ENCODE measurements at places on chromosomes 1 and 21.

DNA sequence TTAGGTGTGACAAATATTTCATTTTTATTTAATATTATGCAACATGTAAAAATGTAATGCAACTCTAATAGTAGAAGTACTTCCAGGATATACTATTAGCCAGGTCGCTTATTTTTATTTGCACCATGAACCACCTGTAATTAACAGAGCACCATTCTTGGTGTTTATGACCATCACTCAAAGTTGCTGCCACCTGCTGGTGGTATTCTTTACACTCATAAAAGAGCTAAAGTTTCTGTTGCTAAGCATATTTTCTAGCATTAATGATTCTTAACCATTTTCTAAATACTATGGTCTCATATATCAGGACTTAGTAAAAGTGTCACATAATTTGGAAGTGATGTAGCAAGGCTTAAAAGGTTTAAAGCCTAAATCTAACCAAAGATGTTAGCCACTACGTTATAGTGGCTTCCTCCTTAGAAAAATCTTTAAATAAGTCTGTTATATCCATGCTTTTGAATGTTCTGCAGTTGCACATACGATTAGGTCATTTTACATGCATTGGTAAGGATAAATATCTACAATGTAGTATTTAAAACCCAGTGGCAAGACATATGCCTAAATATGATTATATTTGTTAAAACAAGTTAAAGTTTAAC is 244.5 kb downstream of the NEGR1 start:
- DNase-seq, result peak; percentile 53

GRCh38 chr1:37037690-37038089 is 3.4 kb upstream of the GRIK3 start:
- peak; percentile 54 for DNase-seq

- no peak for DNase-seq
Measured at GRCh38 chr1:150173141-150173585, 23.4 kb downstream of the PLEKHO1 start.

GRCh38 chr1:178798232-178798861 is 72.5 kb downstream of the ANGPTL1 start:
- DNase-seq, result no peak

- no peak for DNase-seq
Measured at GRCh38 chr1:164834641-164835040, 275.7 kb downstream of the PBX1 start.

DNA sequence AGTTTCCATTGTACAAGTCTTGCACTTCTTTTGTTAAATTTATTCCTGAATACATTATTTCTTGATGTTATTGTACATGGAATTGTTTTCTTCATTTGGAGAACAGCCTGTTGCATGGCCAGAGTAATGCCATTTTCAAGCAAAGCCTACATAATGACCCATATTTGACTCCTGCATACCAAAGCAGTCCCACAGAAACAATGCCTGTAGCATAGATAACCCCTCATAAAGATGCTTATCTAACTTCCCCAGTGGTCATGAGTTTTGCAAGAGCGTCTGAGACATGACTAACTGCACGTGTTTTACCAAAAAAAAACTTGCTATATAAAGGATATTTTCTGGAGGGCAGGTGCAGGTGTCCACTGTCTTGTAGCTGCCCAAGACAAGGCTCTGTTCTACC is 30.3 kb upstream of the RLF start:
- no peak for DNase-seq

All from midbrain (tissue), 1 donor.